Activated CD4-positive, alpha-beta T cell treated with anti-CD3 and anti-CD28 coated beads, Interleukin-2, amount 50 U/mL, for 1 hour (primary cell): ENCODE measurements at places on chromosomes 4 and X.

DNA sequence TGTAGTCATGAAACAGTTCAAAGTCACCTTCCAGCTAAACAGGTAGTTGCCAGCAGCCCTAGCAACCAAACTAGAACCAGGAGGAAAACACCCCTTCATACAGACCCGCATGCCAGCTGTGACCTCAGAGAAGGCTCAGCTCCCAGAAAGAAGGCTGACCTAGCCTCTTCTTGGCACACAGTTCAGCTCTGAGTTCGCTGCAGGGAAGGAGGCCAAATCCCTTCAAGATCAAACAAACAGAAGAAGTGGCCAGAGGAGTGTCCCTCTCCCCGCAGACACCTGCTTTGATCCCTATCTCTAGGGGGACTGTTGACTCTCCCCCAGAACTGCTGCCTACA is 56.0 kb downstream of the HADH start:
- DNase-seq: no peak

GRCh38 chr4:181755846-181756245 is 487.4 kb upstream of the TENM3 start:
- no peak for DNase-seq

- DNase-seq: no peak
Measured at GRCh38 chr4:88958080-88958479, 98.9 kb downstream of the FAM13A start.

DNA sequence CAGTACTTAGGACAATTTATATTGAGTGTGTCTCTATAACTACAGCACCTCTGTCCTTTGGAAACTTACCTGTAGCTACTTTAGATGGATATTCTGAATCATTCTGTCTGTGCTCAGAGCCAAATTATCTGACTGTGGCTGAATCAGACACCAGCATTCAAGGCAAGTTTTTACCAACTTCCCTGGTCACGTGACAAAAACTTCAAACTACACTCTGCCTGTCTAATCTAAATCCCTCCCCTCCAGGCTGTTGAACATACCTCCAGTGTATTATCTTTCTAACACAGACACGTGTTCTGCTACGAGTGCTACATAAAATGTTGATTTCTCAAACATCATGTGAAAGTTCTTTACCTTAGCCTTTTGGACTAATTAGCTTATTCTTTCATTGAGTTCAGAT is 641.2 kb upstream of the CPEB2 start:
- DNase-seq: no peak

- no peak for DNase-seq
Measured at GRCh38 chr4:25783126-25783525, 79.7 kb downstream of the SEL1L3 start.

DNA sequence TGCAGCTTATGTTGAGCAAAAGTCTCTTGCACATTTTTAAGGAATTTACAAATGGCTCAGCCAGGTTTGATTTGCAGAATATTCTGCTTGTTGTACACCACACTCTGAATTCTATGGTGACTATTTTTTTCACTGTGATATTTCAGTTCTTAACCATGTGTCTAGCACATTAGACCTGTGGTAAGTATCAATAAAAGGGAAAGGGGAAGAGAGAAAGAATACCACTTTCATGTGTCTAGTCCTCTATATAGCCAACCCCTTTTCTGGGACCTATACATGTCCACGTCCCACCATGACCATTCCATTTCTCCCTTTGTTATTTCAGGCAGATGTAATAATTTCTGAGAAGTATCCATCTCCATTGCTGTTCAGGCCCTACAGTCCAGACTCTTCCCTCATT is 121.3 kb upstream of the PNPLA4 start:
- no peak for DNase-seq

- DNase-seq: no peak
Measured at GRCh38 chrX:124333862-124334261, 1.4 kb downstream of the TEX13D start.
